ENCODE measurements at places on chromosomes 5 and 9.

DNA sequence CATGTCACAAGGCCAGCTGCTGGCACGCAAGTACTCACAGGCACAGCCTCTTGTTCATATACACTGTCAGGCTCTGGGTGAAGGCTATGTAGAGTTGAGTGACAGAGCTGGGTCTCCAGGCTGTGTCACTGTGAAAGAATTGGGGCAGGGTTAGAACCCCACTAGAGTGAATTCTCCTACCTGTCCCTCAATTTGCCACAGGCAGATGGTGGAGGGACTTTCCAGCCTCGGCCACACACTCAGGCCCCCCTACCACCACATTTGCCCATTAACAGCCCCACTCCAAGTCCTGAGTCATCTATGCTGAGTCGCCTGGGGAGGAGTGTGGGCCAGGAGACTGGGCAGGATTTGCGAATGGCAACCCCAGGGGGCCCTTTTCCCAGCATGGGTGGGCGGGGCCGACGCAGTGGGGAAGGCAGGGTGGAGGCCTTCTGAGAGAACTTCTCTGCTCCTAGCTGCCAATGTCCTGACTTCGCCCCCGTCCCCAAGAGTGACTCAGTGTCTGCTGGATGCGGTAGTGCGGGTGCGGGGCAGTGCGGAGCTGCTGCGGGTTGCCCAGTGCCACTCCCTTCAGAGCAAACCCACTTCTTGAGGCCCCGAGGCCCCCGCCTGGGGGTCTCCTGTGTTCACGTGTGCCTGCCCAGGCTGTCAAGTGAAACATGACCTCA lies 50.3 kb upstream of the PSD2 start:
- no peak for DNase-seq

DNA sequence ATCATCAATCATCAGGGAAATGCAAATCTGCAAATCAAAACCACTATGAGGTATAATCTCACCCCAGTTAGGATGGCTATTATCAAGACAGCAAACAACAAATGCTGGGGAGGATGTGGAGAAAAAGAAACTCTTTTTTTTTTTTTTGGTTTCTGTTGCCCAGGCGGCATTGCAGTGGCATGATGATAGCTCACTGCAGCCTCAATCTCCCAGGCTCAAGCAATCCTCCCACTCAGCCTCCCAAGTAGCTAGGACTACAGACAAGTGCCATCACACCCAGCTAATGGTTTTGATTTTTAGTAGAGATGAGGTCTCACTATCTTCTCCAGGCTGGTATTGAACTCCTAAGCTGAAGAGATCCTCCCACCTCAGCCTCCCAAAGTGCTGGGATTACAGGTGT lies 5.4 kb upstream of the CNTRL start:
- DNase-seq, result no peak

DNA sequence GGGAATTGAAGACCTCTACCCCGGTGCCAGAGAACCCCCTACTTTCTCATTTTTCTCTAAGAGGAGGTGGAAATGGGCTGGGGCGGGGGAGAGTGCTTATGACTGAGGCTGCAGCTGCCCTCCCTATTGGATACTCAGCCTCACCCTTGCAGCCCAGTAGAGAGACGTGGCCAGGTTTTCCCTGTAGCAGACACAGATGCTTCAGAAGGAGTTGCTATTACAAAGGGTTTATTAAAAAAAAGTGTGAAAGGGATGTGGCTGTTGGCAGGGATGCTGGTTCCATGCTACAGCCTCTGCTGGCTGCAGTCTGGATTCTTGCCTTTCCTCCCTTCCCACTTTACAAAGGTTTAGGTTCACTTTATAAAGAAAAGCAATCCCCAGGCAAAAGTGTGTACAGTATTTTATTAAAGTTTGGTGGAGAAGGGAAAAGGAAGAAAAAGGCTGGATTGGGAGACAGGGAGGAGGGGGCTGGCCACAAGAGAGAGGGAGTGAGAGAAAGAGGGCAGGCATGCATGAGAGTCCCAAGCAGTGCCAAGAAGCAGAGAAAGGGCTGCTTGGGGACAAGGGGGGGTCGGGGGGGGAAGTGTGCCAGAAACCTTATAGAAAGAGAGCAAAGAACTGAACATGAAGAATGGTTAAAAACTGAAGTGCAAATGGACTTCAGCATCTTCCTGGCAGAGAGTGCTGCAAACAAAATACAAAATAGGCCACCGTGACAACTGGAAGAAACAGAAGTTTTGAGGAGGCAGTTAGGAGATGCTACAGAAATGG lies 29.5 kb upstream of the NFIB start:
- peak; percentile 18 for DNase-seq

GRCh38 chr5:160390787-160391696 lies 8.8 kb downstream of the FAM200C start:
- no peak for DNase-seq

GRCh38 chr5:91403438-91403837 lies 20.3 kb upstream of the ARRDC3 start:
- no peak for DNase-seq

GRCh38 chr5:54324651-54325271 lies 14.4 kb upstream of the ARL15 start:
- no peak for DNase-seq

- no peak for DNase-seq
These were observed 69.9 kb upstream of the ZNF608 start for GRCh38 chr5:124816381-124816780.
